ENCODE measurements at places on chromosomes 11 and 22.

- no peak for DNase-seq
These were observed 847 bp downstream of the ME3 start for GRCh38 chr11:86671531-86672006.

GRCh38 chr11:14270690-14271542, 88.1 kb downstream of the RRAS2 start:
- no peak for DNase-seq

DNA sequence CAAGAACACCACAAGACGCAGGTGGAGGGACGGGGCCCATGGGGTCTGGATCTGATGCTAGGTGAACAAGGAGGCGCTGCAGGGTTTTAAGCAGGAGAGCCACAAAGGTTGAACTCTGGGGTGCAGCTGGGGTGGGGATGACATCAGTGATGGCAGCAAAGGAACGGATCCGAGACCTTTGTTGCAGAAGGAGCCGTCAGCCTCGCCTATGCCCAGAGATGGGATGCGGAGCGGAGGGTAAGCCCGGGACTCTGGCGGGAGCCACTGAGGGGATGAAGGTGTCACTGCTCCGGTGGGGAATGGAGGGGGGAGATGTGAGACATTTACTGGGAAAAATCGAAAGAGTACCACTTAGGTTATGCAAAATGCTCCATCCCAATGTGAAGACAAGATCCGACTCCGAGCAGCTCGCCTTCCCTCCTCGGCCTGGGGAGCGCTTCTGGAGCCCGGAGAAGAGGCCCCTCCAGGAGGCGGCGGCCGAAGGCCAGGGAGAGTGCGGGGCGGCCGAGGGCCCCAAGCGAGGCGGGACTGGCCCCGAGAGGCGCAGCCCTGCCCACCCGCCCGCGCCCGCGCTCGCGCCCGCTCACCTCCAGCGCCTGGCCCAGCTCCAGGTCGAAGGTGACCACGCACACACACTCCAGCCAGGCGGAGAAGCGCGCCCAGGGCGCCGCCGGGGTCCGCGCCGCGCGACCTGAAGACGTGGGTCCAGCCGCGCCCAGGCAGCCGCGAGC, 422 bp downstream of the DENND6B start:
- no peak for DNase-seq

DNA sequence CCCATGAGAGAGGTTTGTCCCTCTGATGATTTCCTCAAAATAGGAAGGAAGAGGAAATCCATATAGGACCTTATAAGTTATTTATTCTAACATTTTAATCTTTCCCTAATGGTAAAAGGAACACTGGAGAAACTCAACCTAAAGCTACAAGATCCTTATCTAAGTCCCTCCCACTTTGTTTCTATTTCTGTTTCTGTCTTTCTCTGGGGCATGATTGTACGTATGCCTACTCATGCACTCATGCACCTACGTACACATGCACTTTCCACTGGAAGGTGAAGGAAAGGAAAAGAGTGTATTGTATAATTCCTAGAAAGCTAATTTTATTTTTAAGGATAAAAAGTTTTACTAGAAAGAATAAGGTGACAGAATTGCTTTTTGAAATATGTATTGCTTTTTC, 125.0 kb downstream of the RAB38 start:
- no peak for DNase-seq

- no peak for DNase-seq
These were observed 23.5 kb downstream of the TENM4 start for GRCh38 chr11:79417069-79417920.

GRCh38 chr11:92782806-92783205, 186.6 kb upstream of the MTNR1B start:
- no peak for DNase-seq

DNA sequence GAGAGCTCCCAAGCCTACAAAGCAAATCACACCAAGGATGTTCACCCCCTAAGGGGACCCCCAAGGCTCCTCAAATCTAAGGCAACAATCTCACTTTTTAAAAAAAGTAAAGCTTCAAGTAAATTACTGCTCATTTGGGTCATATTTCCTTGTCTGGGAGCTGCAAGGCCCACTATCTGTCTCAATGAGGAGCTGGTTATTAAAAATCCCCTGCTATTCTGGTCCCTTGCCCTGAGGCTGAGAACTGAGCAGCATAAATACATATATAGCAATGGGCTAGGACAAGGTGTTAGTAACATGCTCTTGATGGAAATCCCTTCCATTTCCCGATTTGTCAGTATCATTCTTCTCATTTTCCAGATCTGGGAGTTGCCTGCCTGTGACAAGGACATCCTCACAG, 119.2 kb downstream of the ETS1 start:
- no peak for DNase-seq

DNA sequence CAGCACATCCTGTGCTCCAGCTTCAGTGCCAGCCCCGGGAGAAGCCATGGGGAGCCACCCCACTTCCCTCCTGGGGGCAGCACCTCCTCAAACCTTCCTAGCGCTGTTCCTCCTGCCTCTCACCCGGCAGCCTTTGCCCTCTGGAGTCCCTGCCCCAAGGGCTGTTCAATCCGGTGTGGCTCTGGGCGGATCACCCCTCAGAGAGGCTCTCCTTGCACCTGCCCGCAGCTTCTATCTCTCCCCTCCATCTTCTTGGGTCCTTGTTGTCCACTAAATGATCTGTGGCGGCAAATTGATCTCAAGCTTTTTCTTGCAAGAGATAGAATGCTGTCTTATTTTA, 18.1 kb upstream of the CDKN1C start:
- no peak for DNase-seq

DNA sequence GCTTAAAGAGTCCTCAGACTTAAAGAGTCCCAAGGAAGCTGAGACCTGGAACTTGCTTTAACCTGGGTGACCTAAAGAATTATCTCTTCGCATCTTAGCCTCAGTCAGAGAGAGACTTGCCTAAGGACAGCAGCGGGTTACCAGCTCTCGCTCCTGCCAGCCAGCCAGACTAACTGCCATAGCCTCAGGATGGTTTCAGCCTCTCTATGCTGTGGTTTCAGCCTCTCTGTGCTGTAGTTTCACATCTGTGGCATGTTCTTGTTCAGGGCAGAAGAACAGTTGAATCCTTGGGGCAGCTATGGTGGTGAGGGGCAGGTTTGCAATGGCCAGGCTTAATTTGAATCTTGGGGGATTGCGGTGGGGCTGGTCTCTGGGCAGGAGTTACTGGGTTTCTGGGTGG, 2.3 kb downstream of the FRMD8 start:
- DNase-seq: no peak

- no peak for DNase-seq
These were observed 456.3 kb downstream of the MIAT start for GRCh38 chr22:27113641-27114040.

DNA sequence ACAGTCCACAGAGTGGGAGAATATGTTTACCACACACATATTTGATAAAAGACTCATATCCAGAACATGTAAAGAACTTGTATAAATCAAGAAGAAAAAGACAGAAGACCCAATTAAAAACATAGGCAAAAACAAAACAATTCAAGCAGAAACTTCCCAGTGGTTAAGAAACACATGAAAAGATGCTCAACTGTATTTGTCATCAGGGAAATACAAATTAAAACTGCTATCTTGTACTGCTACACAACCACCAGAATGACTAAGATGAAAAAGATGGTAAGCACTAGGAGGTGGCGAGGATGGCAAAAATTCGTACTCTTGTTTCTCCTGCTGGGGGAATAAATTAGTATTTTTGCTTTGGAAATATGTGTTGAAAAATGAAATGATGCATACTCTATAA, 192.3 kb upstream of the C11orf87 start:
- no peak for DNase-seq

GRCh38 chr11:65709661-65710060, 2.4 kb upstream of the KAT5 start:
- DNase-seq: no peak

GRCh38 chr11:64305691-64306562, 603 bp downstream of the ESRRA start:
- DNase-seq: no peak

GRCh38 chr11:104120493-104121137, 43.3 kb downstream of the PDGFD start:
- no peak for DNase-seq

DNA sequence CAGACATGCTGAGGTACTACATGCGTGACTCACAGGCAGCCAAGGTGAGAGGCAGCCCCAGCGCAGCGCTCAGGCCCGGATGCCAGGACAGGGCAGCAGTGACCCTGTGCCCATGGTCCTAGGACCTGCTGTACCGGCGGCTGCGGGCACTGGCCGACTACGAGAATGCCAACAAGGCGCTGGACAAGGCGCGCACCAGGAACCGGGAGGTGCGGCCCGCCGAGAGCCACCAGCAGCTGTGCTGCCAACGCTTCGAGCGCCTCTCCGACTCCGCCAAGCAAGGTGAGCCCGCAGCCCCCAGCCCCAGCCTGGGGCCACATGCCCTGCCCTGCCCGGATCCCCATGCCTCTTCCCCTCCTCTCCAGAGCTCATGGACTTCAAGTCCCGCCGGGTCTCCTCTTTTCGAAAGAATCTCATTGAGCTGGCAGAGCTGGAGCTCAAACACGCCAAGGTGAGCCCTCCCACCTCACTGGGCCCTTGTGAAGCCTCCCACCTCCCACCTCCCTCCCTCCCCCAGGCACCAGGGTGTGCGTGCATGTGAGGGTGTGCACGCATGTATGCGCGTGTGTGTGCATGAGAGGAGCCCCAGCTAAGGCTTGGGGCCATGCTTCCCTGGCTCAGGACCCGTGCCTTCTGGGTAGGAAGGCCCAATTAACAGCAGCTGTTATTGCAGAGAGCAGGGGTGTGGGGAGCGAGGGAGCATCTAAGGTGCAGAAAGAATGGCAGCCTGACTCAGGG, 5.3 kb downstream of the CFL1 start:
- DNase-seq: no peak

- DNase-seq: no peak
These were observed 6.0 kb downstream of the CFL1 start for GRCh38 chr11:65851811-65852507.

GRCh38 chr11:69361048-69361447, 67.1 kb downstream of the MYEOV start:
- no peak for DNase-seq

- no peak for DNase-seq
These were observed 77.4 kb upstream of the USP47 start for GRCh38 chr11:11764423-11764803.

- DNase-seq: no peak
These were observed 84.1 kb downstream of the C11orf91 start for GRCh38 chr11:33616552-33616951.

DNA sequence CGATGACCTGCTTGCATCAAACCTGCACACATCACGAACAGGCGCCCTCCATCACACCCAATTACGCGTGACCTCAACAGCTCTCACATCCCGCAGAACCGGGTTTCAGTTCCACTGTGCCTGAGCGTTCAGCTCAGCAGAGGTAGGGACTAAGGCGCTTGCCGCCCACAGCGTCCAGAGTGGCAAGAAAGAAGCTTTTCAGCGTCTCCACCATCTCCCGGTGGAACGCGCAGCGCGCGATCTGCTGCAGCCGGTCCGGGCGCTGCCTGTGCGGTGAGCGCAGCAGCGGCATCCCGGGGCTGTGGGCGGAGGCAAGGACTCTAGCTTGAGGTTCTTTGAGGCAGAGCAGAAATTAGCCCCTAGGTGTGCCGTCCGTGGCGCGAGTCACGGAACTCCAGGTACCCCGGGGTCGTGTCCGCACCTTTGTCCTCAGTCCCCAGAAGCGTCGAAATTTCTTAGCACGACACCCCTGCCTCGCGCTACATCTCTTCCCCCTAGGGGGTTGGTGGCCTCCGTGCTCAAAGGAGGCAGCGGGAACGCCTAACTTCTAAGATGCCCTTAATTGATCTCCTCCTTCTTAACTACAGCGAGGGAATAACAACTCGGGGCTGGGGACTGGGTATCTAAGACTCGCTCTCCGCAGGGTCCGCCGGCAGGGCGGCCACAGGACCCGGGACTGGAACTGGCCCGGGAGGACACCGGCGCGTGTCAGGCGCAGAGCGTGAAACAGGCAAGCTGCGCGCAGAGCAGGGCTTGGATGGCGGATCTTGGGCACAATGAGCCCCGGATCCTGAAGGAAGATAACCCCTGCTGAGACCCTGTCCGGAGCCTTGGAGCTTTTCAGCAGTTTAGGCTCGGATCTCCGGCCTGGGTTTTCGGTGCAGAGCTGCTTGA, 1.7 kb upstream of the CALCA start:
- no peak for DNase-seq

DNA sequence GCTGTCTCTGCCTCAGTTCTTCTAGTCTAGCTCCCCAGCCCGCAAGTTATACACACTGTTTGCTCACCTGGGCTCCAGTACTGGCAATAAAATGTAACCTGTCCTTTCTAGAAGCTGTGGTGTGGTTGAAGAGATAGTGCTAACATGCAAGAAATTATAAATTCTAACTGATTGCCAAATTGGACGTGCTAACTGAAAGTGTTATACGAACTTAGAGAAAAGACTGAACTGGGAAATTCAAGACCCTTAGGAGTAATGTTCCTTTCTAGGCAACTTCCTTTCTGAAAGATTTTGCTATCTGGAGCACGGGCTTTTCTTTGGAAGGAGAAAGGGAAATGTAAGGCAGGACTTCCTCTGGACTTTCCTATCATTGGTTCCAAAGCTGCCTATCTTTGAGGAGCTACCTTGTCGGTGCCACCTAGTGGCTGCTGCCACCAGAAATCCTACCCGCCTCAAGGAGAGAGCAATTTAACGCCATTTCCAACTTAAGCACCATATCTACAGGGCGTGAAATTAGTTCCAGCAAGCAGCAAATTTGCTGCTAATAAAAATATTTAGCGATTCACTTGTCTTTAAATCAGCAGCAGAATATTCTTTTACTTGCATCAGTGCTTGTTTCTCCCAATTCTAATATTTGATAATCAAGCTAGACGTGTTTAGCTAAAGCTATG, 12.7 kb upstream of the TMEM218 start:
- peak; percentile 9 for DNase-seq

DNA sequence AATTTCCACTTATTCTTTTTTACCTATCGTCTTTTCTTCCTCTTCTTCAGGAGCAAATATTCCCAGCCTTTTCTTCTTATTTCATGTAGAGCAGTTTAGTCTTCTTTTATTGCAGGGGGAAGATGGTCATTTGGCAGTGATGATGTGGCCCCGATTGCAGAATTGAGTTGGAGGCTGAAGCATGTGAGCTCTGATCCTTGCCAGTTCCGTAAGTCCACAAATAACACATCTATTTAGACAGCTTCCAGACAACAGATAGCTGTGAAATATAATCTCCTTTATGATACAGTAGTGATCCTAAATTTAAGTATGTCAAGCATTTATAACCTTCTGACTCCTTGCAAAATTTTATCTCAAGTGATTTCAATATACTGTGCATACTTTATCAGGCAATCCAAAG, 27.5 kb downstream of the REXO2 start:
- DNase-seq: no peak

DNA sequence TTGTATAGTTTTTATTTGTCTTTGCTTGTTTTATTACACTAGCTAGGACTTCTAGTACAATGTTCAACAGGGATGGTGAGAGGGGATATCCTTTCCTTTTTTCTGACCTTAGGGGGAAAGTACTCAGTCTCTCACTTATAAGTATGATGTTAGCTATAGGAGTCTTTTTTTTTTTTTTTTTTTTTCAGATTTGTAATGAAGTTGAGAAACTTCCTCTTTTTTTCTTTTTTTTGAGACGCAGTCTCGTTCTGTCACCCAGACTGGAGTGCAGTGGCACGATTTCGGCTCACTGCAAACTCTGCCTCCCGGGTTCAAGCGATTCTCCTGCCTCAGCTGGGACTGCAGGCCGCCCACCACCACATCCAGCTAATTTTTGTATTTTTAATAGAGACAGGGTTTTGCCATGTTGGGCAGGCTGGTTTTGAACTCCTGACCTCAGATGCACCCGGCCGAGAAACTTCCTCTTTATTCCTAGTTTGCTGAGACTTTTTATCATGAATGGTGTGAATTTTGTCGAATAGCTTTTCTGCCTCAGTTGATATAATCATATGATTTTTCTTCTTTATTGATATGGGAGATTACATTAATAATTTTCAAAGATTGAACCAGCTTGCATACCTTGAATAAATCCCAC, 10.9 kb downstream of the TRIM22 start:
- DNase-seq: no peak

GRCh38 chr22:21014726-21015465, at the start of gene P2RX6:
TSS of gene P2RX6 (plus strand) at chr22:21015165. CDS start at chr22:21015175, 10 bp downstream.
- DNase-seq: no peak
